Left lung (tissue), 14 donors: ENCODE measurements at places on chromosomes 7 and 10. TPM values are rescaled to one million over a fixed set of nuclear protein-coding genes. Genes with fewer than 3 reads are reported as not detected.

The MACC1 gene
- 8.5 TPM for polyA plus RNA-seq

The PRKG1 gene
- 17.4 TPM for polyA plus RNA-seq

The LRRC4 gene
- polyA plus RNA-seq: 13.9 TPM

The ANKRD30A gene
- polyA plus RNA-seq: not detected

The IGFBP1 gene
- not detected for polyA plus RNA-seq

The CCSER2 gene
- polyA plus RNA-seq: 37.7 TPM

The ABCF2 gene
- polyA plus RNA-seq: 24.6 TPM

The ELAPOR2 gene
- 27.1 TPM for polyA plus RNA-seq

The GPR26 gene
- not detected for polyA plus RNA-seq
